ENCODE measurements at places on chromosomes 7 and 10. TPM values are rescaled to one million over a fixed set of nuclear protein-coding genes. Genes with fewer than 3 reads are reported as not detected.
A peak's percentile ranks its signal among the peaks of the same experiment; 100 is the strongest.

- DNase-seq, result peak; percentile 20
Observed at GRCh38 chr7:143979359-143979758, 20.8 kb upstream of the OR6B1 start.

GRCh38 chr7:102424129-102424551, 9.2 kb upstream of the ORAI2 start:
- DNase-seq, result no peak

- DNase-seq, result no peak
Observed at GRCh38 chr10:71462062-71462935, 65.6 kb downstream of the CDH23 start.

DNA sequence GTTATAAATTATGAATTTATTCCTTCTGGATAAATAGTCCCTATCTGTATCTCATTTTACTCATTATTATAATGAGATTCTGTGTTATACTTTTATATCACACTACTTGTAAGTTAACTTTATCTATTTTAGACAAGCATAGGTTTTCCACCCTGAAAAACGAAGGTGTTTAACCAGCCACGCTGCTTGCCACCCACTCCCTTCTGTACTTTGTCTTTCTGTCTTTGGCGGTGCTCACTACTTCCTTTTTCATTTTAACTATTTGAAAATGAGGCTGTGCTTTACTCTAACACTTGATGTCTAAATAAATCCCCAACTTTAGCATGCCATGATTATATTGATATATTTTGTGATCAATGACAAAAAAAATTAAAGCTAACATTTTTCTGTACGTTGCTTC, 952.9 kb downstream of the DNAJB9 start:
- DNase-seq, result no peak

- no peak for DNase-seq
Observed at GRCh38 chr7:127532736-127533135, 52.7 kb downstream of the GCC1 start.

GRCh38 chr10:98511876-98512275, 65.1 kb upstream of the HPS1 start:
- DNase-seq, result no peak

- no peak for DNase-seq
Observed at GRCh38 chr10:118307220-118307619, 34.9 kb downstream of the FAM204A start.

DNA sequence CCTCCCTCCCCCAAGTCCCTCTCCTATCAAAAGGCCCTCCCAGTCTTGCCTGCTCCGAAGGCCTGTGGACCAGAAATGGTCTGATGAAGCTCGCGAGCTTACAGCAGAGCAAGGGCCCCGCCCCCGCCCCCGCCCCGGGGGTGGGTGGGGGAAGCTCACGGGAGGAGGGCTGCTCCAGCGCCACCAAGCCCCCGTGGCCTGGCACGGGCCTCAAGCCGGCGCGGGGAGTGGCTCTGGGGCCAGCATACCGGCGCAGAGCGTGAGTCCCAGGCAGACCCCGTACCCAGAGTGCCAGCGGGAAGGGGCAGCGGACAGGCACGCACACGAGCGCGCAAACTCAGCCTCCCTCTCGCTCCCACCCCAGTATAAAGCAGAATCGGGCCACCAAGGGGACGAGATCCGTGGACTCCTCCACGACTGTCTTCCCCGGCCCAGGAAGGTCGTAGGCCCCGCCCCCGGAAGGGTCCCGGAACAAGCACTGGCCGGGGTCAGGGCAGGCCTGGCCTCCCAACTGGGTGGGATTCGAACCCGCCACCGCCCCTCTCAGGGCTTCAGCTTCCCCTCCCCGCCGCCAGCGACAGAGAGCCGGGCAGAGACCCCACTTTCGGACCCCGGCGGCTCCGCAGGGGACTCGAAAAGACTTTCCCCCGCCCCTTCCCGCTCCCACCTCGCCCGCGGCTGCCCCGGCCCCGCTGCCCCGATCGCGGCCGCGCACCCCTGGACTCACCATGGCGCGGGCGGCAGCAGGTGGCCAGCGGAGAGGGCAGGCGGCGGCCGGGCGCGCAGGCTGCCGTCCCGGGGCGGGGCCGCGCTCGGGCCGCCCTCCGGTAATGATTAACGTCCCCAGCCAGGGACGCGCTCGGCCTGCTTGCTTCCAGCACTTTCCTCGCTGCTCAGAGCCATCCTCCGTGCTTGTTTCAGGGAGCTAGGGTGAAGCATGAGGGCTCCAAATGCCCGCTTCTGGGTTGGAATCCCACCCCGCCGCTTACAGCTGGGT, at the start of gene PCBD1:
Gene PCBD1 (minus strand): TSS at position 762 of the 997 bp plus-strand sequence. CDS start 32 bp downstream, at position 730.
- DNase-seq, result peak; percentile 8

GRCh38 chr7:39617005-39617404, 6.4 kb upstream of the RALA start:
- no peak for DNase-seq

DNA sequence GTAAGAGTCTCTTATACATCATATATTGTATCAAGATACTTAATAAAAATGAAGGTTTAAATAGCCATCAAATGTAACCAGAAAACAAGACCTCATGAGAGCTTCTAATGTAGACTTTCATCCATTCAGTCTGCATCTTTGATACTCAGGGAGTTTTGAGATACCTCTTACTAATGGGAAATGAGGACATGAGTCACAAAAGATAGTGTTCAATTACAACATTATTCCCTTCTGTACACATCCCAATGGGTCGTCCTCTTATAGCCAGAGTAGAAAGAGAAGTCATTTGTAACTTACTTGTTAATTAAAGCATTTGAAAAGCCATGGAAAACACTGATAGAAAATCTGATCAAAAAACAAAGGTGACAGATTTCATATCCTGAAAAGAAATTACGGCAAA, 19.4 kb downstream of the SHTN1 start:
- no peak for DNase-seq

DNA sequence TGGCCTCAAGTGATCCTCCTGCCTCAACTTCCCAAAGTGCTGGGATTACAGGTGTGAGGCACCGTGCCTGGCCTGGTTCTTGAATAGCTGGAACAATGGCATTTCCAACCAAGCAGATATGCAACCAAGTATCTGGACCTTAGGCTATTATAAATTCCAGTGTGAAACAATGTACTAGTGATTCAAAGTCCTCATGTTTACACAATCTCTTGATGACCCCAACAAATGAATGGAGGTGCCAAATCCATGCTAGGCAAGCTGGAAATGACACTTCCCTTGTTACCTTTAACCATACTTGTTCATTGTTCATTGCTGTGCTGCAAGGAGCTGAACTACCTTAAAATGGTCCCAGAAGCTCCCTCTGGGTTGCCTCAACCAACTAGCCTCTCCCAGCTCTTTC, 282.2 kb upstream of the KLF14 start:
- no peak for DNase-seq

WEE2 gene
- not detected for total RNA-seq

ZNF92 gene
- total RNA-seq, result 8.1 TPM

LAMB4 gene
- total RNA-seq, result 0.18 TPM

AKR1C4 gene
- total RNA-seq, result not detected

CRHR2 gene
- total RNA-seq, result not detected
